ENCODE measurements at places on chromosomes 4 and X.

- no peak for DNase-seq
Measured at GRCh38 chrX:73758250-73758649, 195.3 kb downstream of the CHIC1 start.

DNA sequence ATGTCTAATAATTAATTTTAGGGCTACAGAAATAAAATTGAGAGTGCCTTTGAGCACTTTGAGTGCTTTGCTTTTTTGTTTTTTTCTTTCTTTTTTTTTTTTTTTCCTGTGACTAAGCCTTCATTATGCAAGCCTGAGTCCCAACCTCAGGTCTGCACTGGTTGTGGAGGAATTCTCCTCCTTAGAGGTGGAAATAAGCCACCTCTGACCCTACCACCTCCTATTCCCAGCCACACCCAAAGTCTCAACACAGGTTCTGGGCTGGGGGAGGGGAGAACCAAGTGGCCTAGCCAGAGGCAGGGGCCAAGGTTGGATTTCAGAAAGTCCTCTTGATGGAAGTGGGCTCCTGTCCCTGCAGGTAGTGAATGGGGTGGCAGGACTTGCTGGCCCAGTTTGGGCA lies 180.2 kb downstream of the ARAP2 start:
- no peak for DNase-seq

GRCh38 chr4:10761903-10762302 lies 77.3 kb upstream of the CLNK start:
- no peak for DNase-seq

- no peak for DNase-seq
Measured at GRCh38 chrX:133868250-133868649, 117.1 kb downstream of the GPC3 start.

DNA sequence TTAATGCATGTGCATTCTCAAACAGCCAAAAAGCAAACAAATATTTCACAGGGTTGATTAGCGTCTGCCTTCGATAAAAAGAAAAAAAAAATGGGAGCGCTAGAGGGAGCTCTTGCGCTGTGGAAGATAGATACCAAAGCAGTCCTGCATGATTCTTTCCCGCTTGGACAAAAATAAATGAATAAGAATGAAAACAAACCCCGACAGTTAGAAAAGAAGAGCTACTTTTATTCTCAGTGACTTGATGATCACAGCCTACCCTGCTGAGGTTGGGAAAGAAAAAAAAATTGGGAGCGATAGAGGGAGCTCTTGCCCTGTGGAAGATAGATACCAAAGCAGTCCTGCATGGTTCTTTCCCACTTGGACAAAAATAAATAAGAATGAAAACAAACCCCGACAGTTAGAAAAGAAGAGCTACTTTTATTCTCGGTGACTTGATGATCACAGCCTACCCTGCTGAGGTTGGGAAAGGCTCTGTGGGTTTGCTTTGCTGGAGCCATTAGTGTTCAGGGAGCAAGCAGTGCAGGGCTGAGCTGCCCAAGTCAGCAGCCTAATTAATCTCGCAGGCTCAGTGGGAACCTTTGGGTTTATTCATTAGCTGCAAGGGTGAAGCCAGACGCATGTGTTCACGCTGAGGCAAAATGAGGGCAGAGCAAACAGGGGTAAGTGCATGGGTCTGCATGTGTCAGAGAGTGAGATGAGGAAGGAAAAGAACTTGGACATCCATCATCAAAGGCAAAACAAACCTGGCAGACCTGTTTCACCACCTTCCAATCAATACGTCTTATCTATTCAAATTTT lies 249.3 kb upstream of the PRKX start:
- DNase-seq: peak; percentile 21

GRCh38 chrX:104282166-104282725 lies 27.5 kb upstream of the ESX1 start:
- DNase-seq: no peak

- DNase-seq: no peak
Measured at GRCh38 chr4:154044108-154044531, 255.2 kb upstream of the SFRP2 start.

DNA sequence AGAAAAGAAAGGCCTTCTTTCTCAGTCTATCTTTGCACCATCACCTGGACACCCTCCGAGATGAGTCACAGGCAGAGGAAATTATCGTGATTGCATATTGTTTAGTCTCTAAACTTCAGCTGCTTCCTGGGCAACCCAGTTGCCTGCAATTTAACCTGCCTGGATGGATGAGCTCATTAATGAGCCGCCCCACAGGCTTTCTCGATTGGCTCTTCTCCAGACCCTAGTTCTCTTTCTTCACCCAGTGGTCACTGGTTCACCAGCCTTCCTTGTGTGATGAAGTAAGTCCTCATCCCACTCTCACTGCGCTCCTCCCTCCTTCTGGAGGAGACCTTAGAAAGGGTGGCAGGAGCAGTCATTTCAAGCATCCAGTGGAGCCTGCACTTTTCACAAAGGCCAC lies 94.4 kb downstream of the SOWAHB start:
- peak; percentile 98 for DNase-seq

GRCh38 chr4:154230723-154231122 lies 260.9 kb downstream of the DCHS2 start:
- DNase-seq: no peak

DNA sequence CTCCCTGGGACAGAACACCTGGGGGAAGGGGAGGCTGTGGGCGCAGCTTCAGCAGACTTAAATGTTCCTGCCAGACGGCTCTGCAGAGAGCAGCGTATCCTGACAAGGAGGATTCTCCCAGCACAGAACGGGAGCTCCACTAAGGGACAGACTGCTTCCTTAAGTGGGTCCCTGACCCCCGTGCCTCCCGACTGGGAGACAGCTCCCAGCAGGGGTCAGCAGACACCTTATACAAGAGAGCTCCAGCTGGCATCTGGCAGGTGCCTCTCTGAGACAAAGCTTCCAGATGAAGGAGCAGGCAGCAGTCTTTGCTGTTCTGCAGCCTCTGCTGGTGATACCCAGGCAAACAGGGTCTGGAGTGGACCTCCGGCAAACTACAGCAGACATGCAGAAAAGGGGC lies 44.5 kb upstream of the FAAH2 start:
- no peak for DNase-seq

- no peak for DNase-seq
Measured at GRCh38 chr4:144181391-144181790, 40.9 kb upstream of the GYPA start.

DNA sequence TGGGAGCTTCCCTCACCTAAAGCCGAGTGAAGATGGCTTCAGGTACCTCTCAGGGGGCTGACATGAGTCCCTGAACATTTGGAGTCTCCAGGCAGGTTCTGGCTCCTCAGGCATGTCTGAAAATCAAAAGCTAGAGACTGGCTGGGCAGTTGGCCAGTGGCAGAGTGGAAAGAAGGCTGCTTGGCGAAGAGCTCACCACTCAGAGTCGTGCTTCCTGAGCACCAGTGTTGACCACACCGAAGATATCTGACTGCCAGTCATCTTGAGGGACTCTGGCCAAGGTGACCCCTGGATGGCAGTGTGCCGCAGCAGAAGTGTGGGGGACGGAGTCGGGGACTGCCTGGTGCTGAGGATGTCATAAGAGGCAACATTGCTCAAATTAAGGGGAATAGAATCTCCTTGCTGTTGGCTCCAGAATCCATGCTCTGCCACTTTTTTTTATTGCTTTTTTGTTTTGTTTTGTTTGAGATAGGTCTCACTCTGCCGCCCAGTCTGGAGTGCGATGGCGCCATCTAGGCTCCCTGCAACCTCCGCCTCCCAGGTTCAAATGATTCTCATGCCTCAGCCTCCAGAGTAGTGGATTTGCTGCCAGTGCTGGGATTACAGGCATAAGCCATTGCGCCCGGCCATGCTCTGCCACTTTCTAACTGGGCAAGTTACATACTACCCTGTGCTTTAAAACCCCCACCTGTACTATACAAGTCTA lies 172.5 kb upstream of the GATB start:
- DNase-seq: no peak

DNA sequence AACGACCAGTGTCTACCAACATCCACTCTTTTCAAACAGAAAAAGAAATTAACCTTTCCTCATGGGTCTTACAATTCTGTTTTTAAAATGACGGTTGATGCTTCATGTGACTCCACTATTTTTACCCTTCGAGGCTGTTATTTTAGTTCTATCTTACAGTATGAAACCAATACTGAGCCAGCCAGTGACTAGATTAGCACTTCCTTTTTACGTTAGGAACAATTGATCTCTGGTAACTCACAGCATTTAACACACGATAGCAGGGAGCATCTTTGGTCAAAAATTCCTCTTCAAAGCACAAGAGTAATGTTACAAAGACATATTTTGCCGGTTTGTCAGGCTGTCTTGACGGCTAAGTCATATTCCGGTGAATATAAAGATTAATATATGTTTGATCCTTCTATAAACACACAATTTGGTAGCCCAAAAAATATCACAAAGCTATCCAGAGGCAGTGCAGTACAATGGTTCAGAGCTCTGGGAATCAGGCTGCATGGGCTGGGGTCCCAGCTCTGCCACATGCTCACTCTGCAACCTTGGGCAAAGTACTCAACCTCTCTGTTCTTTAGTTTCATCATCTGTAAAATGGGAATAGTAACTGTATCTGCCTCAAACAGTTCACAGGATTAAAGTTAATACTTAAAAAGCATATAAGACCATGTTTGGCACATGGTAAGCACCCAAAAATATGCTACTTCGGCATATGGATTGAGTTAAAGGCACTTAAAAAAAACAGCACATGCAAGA lies 62.9 kb upstream of the TXK start:
- DNase-seq: no peak

- no peak for DNase-seq
Measured at GRCh38 chr4:76106442-76106841, 31.9 kb downstream of the ART3 start.

DNA sequence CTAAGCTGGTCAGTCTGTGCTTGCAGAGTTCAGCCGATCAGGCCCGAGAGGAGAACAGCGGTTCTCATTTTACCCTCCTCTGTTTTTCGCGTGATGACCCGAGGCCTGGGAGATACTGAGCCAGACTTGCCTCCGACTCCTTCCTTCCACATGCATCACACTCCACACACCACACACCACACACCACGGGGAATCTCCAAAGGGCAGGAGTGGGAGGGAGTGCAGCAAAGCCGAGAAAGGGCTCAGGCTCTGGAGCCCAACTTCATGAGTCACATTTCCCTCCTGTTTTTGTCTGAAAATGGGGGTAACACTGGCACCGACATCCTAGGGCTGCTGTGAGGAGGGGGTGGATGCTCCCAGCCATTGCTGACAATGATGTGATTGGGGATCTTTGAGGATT lies 38.9 kb downstream of the TKTL1 start:
- no peak for DNase-seq

DNA sequence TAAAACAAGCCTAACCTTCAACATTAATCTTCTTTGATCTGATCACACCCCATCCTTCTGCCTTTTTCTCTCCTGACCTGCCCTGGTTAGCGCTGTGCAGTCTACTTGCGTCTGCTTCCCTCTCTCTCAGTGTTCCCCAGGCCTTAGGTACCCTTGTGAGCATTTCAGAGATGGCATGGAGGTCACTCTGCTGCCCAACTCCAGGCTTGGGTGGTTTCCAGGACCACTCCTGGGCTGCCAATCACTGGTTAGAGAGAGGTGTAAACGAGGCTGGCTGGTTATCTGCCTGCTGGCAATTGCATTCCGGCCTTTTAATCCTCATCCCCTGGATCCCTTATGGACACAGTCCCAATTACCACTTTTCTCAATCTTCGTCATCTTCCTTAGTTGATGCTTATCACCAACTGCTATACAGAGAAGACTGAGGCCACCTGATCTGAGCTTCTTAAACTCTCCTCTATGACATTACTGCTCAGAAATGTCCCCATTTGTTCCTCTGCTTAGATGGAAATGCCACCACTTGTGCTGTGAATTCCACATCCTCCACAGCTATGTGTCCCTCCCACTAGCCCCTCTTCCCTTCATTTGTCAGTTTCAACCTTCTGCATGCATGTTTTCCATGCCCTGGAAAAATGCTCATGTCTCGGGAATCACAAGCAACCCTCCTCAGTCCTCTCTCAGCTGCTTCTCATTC lies 29.0 kb upstream of the BCLAF3 start:
- no peak for DNase-seq

GRCh38 chr4:100008048-100008447 lies 58.0 kb upstream of the H2AZ1 start:
- no peak for DNase-seq

GRCh38 chr4:6951880-6952381 lies 42.3 kb downstream of the TBC1D14 start:
- DNase-seq: no peak

DNA sequence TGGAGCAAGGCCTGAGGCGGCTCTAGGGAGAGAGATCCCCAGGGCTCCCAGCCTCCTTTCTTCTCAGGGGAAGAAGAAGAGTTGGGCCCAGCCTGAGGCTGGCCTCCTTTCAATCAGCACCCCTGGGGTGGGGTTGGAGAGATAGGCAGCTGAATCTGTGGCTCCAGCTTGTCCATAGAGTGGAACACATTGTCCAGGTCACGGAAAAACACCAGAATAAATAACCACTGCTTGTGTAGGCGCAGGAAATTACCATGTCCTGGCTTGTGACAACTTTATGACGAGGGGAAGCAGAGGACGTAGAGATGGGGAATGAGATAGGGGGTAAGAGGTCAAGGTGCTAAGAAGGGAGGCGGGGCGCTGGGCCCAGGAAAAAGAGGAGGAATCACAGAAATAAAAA lies 80.8 kb upstream of the EFNB1 start:
- DNase-seq: no peak

GRCh38 chrX:119991005-119991787 lies 47.6 kb upstream of the NKAP start:
- no peak for DNase-seq

DNA sequence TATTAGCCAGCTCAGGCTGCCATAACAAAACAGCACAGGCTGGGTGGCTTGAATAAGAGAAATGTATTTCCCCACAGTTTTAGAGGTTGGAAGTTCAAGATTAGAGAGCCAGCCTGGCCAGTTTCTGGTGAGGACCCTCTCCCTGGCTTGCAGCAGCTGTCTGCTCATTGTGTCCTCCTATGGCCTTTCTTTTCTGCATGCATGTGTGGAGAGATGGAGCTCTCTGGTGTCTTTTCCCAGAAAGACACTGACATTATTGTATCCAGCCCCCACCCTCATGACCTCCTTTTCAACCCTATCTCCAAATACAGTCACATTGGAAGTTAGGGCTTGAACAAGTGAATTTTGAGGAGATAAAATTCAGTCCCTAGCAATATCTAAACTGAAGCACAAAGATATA lies 263.8 kb upstream of the PABPC4L start:
- no peak for DNase-seq

DNA sequence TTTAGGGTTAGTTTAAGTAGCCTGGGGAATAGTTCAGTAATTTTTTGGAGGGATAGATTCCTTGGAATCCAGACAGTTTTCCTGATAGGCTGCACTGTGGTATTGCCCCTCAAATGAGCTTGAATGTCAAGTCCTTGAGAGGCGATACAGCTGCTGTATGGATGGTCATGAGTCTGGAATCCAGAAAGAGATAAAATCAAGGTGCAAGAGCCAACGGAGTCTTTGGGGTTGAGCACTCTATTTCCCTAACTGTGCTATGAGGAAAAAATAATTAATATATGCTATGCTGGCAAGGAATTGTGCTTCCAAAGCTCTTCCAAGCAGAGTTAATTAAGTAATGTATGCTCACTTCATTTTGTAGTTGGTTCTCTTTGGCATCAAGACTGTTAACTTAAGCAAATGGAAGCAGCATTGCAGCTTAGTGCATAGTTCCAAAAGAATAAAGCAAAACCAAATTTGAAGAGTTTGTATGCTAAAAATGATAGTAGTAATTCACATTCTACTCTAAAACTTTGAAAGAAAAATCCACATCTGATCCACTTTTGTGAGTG lies 48.8 kb downstream of the LIMCH1 start:
- no peak for DNase-seq

All from kidney glomerular epithelial cell (primary cell).